ENCODE measurements at places on chromosomes 5 and 9. TPM values are rescaled to one million over a fixed set of nuclear protein-coding genes. Genes with fewer than 3 reads are reported as not detected.

DNA sequence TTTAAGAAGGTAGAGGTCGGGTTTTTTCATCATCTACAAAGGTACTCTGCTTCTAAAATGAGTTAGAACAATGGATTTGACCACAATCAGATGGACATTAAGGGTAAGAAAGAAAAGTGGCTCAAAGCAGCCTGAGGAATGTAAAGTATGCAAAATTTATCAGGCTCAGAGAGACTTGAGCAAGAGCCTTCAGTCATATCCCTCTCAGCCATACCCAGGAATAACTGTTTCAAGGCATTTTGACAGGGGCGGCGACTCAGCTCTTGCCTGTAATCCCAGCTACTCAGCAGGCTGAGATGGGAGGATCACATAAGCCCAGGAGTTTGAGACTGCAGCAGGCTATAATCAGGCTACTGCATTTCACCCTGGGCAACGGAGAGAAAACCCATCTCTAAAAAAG lies 38.8 kb upstream of the ANXA2R start:
- peak; percentile 89 for DNase-seq

DNA sequence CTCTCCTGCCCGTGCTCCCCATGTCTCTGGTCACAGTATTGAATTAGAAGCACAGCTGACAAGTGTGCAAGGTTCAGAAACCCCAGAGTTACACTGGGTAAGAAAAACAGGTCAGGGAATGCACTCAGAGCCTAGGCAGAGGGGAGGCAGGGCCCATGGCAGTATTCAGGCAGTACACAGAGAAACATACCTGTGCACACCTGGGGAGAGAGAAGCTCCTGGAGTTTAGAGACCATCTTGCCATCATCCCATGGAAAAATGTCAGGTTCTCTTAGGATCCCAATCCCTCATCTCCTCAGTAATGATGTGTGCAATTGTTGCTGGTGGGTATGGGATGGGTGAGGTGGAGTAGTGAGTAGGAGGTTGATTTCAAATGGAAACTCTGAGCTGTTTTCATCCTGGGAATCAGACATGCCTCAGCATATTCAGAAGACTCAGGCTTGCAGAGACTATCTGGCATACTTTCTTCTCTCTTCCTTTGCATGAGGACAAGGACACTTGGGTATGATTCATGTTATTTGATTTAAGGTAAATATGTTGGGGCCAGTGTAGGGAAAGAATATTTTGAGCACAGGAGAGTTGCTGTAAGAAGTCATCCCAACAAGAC lies 228.5 kb downstream of the ESM1 start:
- DNase-seq = no peak

DNA sequence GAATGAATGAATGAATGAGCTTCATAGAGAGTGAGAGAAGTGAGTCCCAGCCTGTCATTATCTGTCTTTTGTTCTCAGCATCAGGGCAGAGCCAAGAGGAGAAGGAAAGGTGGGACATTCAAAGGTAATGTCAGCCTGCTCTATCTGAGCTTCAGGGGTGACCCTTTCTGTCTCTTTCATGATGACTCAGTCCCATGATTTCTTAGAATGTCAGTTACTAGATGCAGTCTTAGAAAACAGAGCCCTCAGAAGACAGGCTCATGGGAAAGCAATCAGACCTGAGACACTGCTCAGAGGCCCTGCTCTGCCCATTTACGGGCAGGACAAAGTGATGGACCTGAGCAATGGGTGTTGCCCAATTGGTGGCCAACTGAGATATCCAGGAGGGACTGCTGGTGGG lies 1.1 kb downstream of the SPATA31D1 start:
- no peak for DNase-seq

Gene PKD2L2
- not detected for total RNA-seq

Measured in cardiac muscle cell (in vitro differentiated cells and primary cell).